ENCODE measurements at places on chromosomes 5 and 9.

DNA sequence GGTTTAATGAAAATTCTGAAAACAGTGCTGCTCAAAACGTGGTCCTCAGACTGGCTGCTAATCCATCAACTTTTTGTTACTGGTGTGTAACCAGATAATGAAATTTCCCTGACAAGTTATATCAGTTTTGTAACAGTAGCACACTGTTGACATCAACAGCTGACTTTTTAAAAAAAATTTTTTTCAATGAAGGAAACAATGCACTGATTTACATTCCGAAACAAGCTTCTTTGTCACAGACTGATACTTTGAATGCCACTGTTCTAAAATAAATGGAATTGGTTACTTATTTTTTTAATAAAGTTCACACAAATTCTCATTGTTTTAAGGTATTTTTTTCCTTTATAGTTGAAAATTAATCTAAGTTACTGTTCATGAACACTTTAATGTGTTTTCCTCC is 169.1 kb downstream of the NIPBL start:
- DNase-seq, result no peak

- DNase-seq, result peak; percentile 54
Observed at GRCh38 chr5:11683666-11684065, 220.6 kb downstream of the CTNND2 start.

DNA sequence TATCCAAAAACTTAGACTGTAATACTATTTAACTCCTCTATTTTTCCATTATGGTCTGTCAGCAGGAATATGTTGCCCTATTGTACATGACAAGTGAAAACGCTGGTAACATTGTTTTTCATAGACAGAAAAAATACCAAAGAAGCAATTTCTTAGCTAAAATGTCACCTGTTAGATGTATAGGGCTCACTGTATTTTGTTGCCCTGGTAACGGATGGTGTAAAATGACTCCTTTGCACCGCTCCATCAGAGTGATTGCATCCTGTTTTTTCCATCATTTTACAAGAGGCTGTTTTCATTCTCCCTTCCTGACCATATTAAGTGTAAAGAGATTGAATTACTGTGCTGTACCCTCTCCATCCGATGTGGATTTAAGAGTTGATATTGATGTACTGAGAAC is 460.1 kb upstream of the TLE4 start:
- DNase-seq, result no peak

DNA sequence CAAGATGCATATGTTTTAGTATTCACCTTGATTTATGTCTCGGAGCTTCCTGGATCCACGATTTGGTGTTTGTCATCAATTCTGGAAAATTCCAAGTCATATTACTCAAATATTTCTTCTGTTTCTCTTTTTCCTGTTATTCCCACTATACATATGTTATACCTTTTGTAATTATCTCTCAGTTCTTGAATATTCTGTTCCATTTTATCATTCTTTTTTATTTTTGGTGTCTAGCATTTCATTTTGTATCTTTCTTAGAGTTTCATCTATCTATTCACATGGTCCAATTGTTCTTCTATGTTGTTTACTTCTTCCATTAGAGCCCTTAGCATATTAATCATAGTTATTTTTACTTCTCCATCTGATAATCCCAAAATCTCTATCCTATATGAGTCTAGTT is 637.8 kb upstream of the GRAMD2B start:
- no peak for DNase-seq

GRCh38 chr5:66410122-66410521 is 186.1 kb upstream of the MAST4 start:
- DNase-seq, result no peak

DNA sequence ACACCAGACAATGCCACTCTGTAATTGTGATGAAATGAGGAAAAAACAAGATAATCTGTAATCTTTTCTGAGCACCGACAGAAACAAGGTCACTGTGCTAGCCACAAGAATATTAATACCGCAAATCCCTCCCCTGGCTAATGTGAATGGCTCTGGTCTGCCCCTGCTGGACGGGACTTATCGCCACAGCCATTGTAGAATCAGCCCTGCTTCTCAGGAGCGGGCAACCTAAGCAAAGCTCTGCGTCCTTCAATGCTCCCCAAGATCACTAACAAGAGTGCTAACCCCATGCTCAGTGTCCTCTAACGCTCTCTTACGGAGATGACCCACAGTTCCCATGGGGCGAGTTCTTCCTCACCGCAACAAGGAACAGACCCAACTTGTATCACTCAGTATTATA is 42.7 kb downstream of the OR2V1 start:
- DNase-seq, result no peak

GRCh38 chr5:59275170-59275509 is 618.4 kb downstream of the PDE4D start:
- DNase-seq, result no peak

DNA sequence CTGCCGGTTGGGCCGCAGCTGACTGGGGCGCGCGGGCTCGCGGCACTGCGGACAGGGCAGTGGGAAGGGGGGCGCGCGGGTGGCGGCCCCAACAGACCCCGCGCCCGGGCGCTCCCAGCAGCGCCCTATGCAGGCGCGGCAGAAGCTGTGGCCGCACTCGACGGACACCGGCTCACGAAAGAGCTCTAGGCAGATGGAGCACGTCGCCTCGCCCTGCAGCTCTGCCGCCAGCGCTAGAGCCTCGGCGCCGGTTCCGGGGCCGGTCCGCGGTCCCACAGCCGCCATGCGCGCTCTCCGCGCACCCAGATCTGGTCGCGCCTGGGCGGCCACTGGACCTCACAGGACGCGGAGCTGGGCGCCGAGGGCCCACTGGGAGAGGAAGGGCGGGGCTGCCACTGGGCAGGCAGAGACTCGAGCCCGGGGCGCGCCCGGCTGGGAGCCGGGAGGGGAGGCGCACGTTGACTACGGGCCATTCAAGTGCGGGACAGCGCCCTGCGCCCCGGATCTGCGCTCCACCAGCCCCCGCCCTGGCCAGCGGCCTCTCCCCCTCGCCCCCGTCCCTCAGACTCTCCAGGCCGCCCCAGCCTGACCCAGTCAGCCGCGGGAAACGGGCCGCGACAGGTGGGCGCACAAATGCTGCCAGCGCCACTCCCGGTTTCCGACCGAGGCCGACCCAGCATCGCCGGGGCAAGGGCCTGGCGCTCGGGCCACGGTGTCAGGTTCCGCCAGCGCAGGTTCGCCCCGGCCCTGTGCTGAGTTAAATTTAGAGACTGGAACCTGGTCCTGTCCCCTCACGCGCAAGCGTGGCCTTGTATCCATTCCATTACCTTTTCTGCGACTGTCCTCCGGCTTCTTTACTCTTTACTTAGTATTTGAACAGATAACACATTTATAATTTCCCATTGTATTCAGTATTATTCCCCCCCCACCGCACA is at the start of gene TRIM7:
TSS of gene TRIM7 (minus strand) at position 371 of the 935 bp plus-strand sequence. CDS start at position 285, 86 bp downstream.
- DNase-seq, result no peak

DNA sequence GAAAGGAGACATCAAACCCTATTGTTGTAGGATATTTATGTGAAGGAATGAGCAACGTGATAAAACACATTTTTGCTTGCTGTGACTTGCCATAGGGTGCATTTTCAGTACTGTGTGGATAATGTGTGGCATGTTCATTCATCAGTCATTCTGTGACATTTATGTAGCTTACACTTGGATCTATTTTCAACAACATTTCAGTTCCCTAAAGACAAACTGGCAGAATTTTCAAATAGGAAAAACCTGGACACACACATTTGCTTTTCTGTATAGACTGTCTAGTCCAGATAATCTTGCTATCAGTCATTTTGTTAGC is 127.7 kb downstream of the TMC1 start:
- no peak for DNase-seq

DNA sequence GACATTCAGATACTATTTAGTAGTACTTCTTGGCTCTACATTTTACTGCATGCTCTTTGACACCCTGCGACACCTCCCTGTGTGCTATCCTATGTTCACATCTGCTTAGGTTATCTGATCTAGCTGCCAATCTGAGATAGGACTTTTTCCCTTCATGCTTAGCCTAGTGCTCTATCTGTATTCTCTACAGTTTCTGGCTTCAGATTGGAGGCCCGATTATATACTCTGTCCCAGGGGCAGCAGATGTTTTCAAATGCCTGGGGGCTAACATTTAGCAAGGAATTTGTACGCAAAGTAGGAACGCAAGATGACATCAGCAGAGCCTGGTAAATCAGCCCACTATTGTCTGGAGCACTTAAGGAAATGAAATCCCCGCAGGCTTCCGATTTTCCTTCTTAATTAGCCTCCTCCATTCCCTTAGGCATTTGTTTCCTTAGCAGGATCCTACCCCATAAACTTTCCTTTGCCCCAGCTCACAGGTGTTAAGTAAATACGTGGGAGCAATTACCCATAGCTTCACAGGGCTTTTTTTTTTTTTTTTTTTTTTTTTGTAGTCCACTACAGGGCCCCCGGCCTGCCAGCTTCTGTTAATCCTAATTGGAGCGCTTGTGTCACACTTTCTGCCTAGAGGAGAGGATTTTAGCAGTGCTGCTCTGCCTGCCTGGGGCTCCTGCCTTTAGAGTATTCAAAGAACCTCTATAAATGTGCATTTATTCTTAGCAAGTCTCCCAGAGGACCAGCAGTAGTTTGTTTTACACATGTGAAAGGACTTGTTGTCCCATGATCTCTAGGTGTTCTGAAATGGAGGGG is 61.1 kb upstream of the LPAR1 start:
- DNase-seq, result no peak

DNA sequence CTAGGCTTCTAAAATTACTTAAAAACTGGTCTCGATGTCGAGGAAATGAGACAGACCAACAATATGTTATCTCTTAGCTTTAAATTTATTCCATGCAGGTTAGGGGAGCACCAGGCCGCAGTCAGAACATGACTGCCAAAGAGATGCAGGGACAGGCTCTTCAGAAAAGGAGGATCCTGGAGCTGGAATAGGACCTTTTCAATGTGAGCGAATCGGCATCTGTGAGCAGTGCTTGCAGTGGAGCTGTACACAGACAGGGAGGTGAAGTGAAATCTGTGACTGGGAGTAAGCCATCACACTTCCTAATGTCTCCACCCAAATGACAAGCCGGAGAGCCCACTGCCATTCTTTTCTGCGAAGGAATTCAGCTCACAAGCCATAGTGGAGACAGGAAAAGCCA is 78.2 kb downstream of the EFNA5 start:
- DNase-seq, result no peak

- DNase-seq, result no peak
Observed at GRCh38 chr5:68271124-68271523, 55.6 kb downstream of the PIK3R1 start.

GRCh38 chr5:116378007-116378776 is 196.4 kb downstream of the SEMA6A start:
- no peak for DNase-seq

- DNase-seq, result no peak
Observed at GRCh38 chr5:25688156-25688555, 1043.4 kb upstream of the CDH10 start.

DNA sequence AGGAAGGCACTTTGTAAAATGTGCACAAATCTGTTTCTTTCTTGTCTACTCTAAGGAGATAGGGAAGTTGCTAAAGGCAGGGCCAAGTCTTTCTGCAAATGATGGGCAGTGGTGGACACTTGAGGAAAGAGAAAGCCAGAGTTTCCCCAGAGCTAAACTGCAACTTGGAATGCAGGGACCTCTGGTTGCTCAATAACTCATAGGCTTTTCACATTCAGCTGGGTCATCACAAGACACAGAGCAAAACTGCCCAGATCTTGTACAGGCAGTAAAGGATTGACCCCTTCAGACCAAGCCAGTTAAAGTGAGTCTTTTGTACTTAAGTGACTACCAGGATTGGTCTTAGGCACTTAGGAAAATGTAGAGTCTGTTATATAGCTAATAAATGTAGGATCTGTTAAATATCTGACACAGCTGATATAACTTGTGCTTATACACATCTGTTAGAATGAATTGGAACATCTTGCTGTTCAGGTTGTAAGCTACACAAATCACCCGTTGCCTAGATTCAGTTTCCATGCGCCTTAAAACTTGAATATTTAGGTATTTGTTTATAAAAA is 13.5 kb upstream of the AGXT2 start:
- DNase-seq, result no peak

- no peak for DNase-seq
Observed at GRCh38 chr5:39233783-39234182, 14.4 kb upstream of the FYB1 start.

- DNase-seq, result no peak
Observed at GRCh38 chr5:143440448-143441115, 37.1 kb upstream of the NR3C1 start.

GRCh38 chr9:8133606-8134005 is 334.0 kb upstream of the DMAC1 start:
- DNase-seq, result no peak

DNA sequence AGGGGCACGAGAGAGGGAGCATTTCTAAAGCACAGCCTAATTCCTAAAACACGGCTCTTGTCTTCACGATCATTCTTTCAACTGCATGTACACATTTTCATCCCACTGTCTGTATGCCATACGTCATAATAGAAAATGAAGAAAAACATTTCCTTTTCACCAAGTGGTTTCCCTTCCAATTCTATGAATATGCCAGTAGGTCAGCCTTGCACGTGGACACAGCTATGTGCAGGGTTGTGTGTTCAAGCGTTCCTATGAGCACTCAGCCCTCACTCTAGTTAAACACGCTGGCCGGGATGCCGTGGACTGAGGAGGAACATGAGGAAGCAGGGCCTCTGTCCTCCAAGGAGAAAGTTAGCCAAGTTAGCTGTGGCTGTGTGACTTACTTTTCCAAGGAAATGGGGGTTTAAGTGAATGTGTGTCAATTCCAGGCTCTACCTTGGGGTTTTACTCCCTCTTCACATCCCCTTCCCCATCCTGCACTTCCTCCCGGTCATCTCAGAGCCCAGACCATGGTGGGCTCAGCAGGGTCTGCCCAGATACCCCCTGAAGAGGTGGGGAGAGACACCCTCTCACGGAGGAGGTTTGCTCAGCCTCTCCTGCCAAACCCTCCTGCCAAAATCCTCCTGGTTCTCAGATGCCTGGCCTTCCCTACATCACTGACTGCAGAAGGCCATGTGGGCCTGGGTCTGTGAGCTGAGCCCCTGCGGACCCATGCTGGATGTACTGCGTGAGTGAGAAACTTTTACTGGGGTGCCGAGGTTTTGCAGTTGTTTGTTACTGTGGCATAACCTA is 230.6 kb downstream of the FSTL4 start:
- DNase-seq, result peak; percentile 28

DNA sequence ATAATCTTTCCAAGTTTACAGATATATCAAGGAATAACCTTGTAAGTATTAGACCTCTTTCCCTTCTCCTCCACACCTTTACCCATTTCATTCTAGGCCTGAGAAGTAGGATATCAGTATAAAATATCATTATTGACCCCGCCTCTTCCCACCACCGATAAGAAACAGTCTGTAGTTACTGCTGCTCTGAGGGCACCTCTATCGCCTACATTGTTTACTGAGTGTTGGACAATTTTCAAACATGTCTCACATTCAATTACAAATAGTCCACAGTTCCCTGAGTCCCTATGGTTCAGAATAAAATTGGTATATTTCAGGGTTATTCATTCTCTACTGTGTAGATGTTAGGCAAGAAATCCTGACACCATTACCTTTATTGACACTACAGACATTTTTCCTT is 73.4 kb downstream of the TEK start:
- no peak for DNase-seq

- DNase-seq, result no peak
Observed at GRCh38 chr5:104412649-104413240, 850.2 kb upstream of the NUDT12 start.

DNA sequence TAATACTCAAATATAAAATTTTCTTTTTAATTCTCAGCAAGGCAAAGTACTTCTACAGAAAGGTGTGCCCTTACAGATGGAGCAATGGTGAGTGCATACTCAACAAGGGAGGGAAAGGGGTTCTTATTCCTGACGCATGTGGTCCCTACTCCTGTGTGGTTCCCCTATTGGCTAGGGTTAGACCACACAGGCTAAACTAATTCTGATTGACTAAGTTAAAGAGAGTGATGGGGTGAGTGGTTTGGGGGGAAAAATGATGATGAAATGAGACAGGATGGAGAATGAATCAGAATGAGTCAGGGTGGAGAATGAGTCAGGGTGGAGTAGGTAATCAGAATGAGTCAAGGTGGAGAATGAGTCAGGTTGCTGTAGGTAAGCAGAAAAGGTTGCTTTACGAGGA is 22.9 kb upstream of the HMGCS1 start:
- no peak for DNase-seq

Data from Peyer's patch (tissue), 4 donors.